ENCODE measurements at places on chromosomes 5 and 9.
A peak's percentile ranks its signal among the peaks of the same experiment; 100 is the strongest.

- peaks cover 7% of the 10 kb centered on the region for H3K4me1 ChIP-seq
- no peaks in the 10 kb centered on the region for H3K27me3 ChIP-seq
- no peak overlapping the region for H3K27ac ChIP-seq
Measured at GRCh38 chr5:3883040-3883439, 287.4 kb downstream of the IRX1 start.

GRCh38 chr9:31335529-31336234 lies 1048.8 kb upstream of the ACO1 start:
- H3K4me1 ChIP-seq, result peaks cover 3% of the 10 kb centered on the region
- no peaks in the 10 kb centered on the region for H3K36me3 ChIP-seq
- no peak overlapping the region for H3K27ac ChIP-seq

DNA sequence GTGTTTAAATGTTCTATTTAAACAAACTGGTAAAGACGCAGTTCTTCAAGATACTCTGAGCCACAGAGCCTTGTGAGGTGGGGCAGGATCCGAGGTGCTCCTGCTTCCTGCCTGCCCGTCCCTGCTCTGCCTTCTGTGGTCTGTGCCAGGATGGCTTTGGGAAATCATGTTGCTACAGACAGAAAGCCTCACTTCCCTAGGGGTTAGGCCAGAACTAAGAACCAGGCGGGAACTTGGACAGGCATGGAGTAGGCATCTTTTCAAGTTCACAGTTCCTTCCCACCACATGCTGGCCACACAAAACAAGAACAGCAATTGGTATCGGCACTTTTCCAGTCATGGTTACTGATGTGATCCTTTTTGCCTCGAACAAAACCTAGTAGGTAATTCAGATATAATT lies 67.7 kb upstream of the SPOCK1 start:
- DNase-seq, result no peak
- H3K4me1 ChIP-seq, result peaks cover 28% of the 10 kb centered on the region
- no peaks in the 10 kb centered on the region for H3K36me3 ChIP-seq
- no peak overlapping the region for H3K27ac ChIP-seq

DNA sequence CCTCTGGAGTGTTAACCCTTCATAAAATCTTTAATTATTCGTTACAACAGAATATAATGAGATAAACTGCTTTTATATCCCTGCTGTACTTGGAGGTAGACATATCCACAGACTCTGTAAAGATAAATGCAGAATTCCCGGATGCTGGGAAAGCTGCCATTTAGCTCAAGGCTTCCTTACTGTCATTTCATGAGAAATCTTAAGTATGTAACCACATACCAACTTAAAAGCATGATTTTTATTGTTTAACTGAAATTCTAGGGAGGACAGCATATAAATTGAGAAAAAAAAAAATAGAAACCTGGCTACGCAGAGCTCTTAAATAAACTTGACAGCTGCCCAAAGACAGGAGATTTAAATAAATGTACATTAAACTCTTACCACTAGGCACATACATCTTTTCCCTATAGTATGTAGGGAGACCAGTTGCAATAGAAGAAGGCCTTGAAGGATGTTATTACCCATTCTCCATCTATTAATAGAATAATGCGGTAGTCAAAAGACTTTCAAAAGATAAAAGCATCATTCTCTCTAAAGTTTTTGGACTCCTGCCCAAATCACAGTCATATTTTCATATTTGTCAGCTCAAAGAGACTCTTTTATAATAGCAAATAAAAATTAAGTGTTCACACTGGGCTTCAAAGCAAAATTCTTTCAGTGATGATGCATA lies 373.8 kb downstream of the NDUFS4 start:
- no peaks in the 10 kb centered on the region for H3K4me1 ChIP-seq
- no peaks in the 10 kb centered on the region for H3K36me3 ChIP-seq
- H3K27me3 ChIP-seq, result no peaks in the 10 kb centered on the region
- H3K27ac ChIP-seq, result peak overlapping the region; percentile 78
- peak; percentile 72 for DNase-seq

DNA sequence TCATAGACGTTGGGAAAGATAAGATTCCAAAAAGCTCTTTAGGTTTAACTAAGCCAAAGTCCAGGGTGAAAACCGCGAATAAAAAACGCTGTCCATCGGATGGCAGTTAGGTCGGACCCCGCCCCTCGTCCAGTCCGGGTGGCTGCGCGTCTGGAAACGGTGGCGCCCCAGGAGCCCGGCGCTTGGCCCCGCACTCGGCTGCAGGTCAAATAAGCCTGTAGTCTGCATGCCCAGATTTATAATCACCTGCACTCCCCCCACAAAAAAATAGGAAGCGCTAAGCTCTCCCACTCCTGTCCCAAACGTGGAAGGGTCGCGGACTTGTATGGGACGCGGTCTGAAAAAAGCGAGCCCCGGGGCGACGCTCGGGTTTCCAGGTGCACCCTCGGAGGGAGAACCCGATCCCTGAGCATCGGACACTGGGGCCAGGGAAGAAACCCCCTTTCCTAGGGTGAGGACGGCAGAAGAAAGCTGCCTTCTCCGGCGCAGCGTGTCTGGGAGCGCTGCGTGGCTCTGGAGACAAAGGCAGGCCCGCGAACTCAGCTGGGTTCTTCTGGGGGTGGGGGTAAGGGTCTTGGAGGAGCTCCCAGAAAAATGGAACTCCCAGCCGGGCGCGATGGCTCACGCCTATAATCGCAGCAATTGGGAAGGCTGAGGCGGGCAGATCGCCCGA lies 923 bp upstream of the ZBTB5 start:
- no peaks in the 10 kb centered on the region for H3K36me3 ChIP-seq
- H3K4me1 ChIP-seq, result peaks cover 19% of the 10 kb centered on the region
- peak overlapping the region; percentile 98 for H3K4me3 ChIP-seq
- no peaks in the 10 kb centered on the region for H3K27me3 ChIP-seq
- H3K27ac ChIP-seq, result peak overlapping the region; percentile 100

GRCh38 chr5:145697251-145697990 lies 137.7 kb downstream of the PRELID2 start:
- H3K27ac ChIP-seq, result no peak overlapping the region
- no peaks in the 10 kb centered on the region for H3K27me3 ChIP-seq
- H3K4me1 ChIP-seq, result no peaks in the 10 kb centered on the region
- no peak for DNase-seq
- no peak overlapping the region for H3K4me3 ChIP-seq

GRCh38 chr5:50744776-50745175 lies 78.3 kb downstream of the PARP8 start:
- no peaks in the 10 kb centered on the region for H3K27me3 ChIP-seq
- DNase-seq, result no peak
- no peak overlapping the region for H3K27ac ChIP-seq
- H3K36me3 ChIP-seq, result no peaks in the 10 kb centered on the region
- H3K4me3 ChIP-seq, result no peak overlapping the region

DNA sequence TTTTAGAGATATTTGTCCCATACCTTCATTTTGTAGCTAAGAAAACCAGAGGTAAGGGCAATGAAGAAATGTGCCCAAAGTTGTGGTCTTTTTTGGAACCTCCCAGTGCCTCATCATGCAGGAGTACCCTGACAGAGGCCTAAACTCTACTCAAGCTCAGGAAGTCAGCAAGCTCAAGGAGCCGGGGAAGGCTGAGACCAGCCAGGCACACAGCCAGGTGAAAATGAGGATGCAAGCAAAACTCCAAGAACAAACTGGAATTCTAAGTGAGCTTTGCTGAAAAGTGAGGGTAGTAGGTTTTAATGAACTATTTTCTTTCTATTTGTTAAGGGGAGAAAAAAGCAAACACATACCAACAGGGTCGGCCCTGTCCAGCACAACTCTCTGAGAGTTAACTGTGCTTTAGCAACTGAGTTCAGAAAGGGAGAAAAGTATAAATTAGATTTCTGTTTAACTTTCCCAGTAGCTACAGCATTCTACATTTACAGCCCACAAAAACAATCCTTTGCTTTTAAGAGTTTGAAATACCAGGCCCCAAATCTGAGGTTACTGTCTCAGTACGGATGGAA lies 146.4 kb downstream of the GNAQ start:
- no peak for DNase-seq
- H3K27ac ChIP-seq, result peak overlapping the region; percentile 40
- H3K36me3 ChIP-seq, result no peaks in the 10 kb centered on the region
- H3K4me1 ChIP-seq, result peaks cover 9% of the 10 kb centered on the region
- no peaks in the 10 kb centered on the region for H3K27me3 ChIP-seq
- no peak overlapping the region for H3K4me3 ChIP-seq

GRCh38 chr9:38181232-38181631 lies 112.2 kb upstream of the SHB start:
- H3K36me3 ChIP-seq, result no peaks in the 10 kb centered on the region
- no peaks in the 10 kb centered on the region for H3K27me3 ChIP-seq
- no peak overlapping the region for H3K27ac ChIP-seq
- no peaks in the 10 kb centered on the region for H3K4me1 ChIP-seq

- no peak overlapping the region for H3K27ac ChIP-seq
- H3K4me1 ChIP-seq, result no peaks in the 10 kb centered on the region
- no peak overlapping the region for H3K4me3 ChIP-seq
- no peaks in the 10 kb centered on the region for H3K36me3 ChIP-seq
- H3K27me3 ChIP-seq, result peaks cover 3% of the 10 kb centered on the region
- no peak for DNase-seq
Measured at GRCh38 chr9:81116340-81117137, 572.8 kb downstream of the TLE1 start.

DNA sequence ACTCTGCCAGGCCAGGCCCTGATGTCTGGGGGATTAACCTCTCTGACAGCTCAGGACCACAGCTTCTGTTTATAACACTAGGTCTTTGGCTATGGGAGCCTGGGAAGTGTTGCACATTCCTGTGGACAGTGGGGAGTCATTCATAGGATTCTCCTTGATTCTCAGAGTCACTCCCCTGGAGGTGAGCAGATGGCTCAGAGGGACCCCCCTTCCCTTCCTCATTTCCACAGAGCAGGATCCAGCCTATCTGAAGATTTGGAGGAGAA lies 60.2 kb downstream of the NRG2 start:
- H3K36me3 ChIP-seq, result no peaks in the 10 kb centered on the region
- H3K27me3 ChIP-seq, result no peaks in the 10 kb centered on the region
- H3K4me3 ChIP-seq, result no peak overlapping the region
- no peak overlapping the region for H3K27ac ChIP-seq
- DNase-seq, result no peak
- peaks cover 26% of the 10 kb centered on the region for H3K4me1 ChIP-seq

DNA sequence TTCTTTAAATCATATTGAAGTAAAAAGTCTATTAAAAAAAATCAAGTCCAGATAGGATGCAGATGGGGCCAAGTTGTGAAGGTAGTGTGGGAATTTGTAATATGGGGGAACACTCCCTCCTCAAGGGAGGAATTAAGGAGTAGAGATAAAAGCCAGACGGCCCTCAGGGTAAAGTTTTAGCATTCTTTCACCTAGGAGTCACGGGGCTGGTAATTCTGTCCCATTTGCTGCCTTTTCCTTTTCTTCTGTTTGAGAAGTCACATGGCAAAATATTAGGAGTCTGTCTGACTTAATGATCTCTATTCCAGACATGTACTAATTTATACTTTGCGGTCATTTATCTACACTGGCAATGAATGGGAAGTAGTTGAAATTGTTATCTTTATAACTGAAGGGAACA lies 61.9 kb downstream of the SNX24 start:
- no peaks in the 10 kb centered on the region for H3K4me1 ChIP-seq
- no peak overlapping the region for H3K27ac ChIP-seq
- no peaks in the 10 kb centered on the region for H3K27me3 ChIP-seq
- no peak overlapping the region for H3K4me3 ChIP-seq
- no peak for DNase-seq

DNA sequence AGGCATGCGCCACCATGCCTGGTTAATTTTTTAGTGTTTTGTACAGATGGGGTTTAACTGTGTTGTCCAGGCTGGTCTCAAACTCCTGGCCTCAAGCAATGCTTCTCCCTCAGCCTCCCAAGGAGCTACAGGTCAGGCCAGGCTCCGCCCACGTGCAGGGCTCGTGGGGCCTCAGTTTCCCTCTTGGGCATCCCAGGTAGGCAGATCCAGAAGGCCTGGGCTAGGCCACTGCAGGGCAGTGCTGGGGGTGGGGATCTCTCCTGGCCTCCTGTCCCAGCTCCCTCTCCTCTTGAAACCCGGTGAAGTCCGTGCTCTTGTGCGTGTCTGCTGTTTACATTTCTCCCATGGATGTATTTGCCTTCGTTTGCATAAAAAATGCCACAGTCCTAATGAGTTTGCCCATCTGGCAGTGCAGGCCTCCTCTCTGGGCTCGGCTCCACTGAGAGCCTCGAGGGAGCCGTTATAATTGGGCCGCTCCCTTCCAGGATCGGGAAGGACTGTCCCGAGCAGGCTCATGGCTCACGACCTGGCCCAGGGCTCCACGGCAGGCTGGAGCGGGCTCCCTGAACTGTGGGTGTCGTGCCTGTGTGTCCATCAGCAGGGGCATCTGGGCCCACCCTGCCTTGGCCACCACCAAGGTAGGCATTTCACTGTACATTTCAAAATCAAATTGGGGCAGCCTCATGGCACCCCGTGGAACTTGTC lies 52.6 kb upstream of the RUFY1 start:
- no peaks in the 10 kb centered on the region for H3K36me3 ChIP-seq
- H3K27me3 ChIP-seq, result no peaks in the 10 kb centered on the region
- DNase-seq, result no peak

GRCh38 chr9:121246821-121247561 lies 21.0 kb upstream of the GSN start:
- no peaks in the 10 kb centered on the region for H3K4me1 ChIP-seq
- no peak overlapping the region for H3K4me3 ChIP-seq
- no peaks in the 10 kb centered on the region for H3K36me3 ChIP-seq
- DNase-seq, result no peak
- no peak overlapping the region for H3K27ac ChIP-seq

All from spinal cord (tissue), 10 donors.